Smooth muscle cell of bladder (primary cell): ENCODE measurements at places on chromosomes 5 and 9. TPM values are rescaled to one million over a fixed set of nuclear protein-coding genes. Genes with fewer than 3 reads are reported as not detected.

SLC4A9 gene
- not detected in 2 replicates for total RNA-seq

PCDHA1 gene
- total RNA-seq = under 0.01 TPM in 2 replicates

TTC23L gene
- 0.37 and 0.43 TPM in 2 replicates for total RNA-seq

CER1 gene
- total RNA-seq = not detected in 2 replicates

FGF18 gene
- total RNA-seq = not detected in 2 replicates

ARID3C gene
- total RNA-seq = 0.09 and 0.14 TPM in 2 replicates

GRK6 gene
- 17.5 and 23.2 TPM in 2 replicates for total RNA-seq

FBXL7 gene
- 2.0 and 2.9 TPM in 2 replicates for total RNA-seq

AQP3 gene
- total RNA-seq = 5.7 and 12.2 TPM in 2 replicates

PCDHA10 gene
- total RNA-seq = 0.14 and 0.28 TPM in 2 replicates

SPINK6 gene
- total RNA-seq = 3.1 and 15.6 TPM in 2 replicates

C5orf34 gene
- total RNA-seq = 1.4 TPM in 2 replicates

F2RL2 gene
- 5.4 and 9.8 TPM in 2 replicates for total RNA-seq

GABBR2 gene
- total RNA-seq = 2.0 and 12.9 TPM in 2 replicates

PCDHGA6 gene
- 3.0 and 3.2 TPM in 2 replicates for total RNA-seq

ERMP1 gene
- total RNA-seq = 15.2 and 19.1 TPM in 2 replicates

APBA1 gene
- 3.6 and 7.1 TPM in 2 replicates for total RNA-seq
